ENCODE measurements at places on chromosomes 1 and 21.

DNA sequence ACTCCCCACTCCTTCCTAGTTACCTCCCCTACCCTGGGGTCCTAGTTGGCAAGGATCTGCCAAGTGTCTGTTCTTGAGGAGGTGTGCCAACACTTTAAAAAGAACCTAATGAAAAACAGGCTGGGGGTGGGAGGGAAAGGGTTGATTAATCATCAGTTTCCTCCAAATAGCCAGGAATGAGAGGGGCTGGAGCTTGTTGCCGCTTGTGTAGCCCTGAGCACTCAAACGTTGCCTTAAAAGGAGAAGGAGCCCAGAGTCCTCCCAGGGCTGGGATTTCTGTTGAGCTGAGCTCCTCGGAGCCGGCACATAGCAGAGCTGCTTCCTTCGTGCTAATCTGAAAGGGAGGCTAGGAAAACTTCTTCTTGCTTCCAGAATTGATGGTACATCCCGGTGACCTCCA is 15.9 kb downstream of the SHISA4 start:
- no peak for DNase-seq

- no peak for DNase-seq
Observed at GRCh38 chr1:996851-997712, 2.8 kb downstream of the HES4 start.

GRCh38 chr1:184867866-184868689 is 106.2 kb downstream of the NIBAN1 start:
- no peak for DNase-seq

DNA sequence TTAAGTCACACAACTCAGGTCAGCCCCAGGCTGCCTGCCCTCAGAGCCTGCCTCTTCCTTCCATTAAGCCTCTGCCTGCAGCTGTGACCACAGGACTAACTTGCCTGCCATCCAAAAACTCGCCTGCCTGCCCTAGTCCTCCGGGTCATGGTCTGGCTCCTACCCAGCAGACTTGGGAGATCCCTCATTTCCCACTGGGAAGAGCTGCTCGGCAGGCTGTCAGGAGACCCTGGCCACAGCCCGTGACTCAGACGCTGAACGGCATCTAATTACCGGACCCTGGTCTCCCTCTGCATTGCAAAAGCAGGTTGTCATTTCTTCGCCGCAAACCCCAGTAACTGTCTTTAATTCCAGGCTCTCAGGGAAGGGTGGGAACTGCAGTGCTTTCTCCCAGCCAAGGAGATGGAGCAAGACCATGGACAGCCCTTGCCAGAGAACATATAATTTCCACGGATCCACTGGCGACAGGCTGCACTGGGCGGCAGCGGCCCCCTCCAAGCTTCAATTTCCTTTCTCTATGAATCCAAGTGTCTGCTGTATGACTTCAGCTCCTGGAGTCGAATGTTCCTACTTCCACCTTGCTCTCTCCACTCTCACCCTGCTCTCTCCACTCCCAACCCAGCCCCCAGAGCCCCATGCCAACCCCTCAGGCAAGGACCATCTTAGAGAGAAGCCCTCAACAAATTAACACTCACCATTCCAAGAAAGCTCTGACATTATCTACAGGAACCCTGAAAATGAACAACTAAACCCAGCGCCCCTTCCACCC is 20.4 kb downstream of the OLFML2B start:
- no peak for DNase-seq

GRCh38 chr1:206469933-206470691 is at the start of gene IKBKE:
Gene IKBKE (plus strand): TSS chr1:206470476. CDS start chr1:206473228, 2,752 bp downstream.
- no peak for DNase-seq

DNA sequence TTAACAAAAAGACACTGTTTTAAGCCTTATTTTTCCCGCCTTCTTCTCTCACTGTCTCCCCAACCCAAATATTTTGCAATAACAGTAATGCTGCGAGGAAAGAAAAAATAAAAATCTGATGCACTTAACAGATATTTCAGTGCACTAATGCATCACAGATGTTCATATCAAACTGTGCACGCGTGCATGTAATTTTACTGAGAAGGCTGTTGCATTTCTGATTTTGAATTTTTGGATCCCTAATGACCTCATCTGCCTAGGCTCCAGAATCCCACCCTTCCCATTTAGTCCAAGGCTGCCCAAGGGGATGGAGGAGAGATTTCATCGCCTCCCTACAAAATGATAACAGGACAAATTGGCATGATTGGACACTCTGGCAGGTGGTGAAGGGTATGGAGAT is 5.5 kb downstream of the TRABD2B start:
- DNase-seq = no peak

DNA sequence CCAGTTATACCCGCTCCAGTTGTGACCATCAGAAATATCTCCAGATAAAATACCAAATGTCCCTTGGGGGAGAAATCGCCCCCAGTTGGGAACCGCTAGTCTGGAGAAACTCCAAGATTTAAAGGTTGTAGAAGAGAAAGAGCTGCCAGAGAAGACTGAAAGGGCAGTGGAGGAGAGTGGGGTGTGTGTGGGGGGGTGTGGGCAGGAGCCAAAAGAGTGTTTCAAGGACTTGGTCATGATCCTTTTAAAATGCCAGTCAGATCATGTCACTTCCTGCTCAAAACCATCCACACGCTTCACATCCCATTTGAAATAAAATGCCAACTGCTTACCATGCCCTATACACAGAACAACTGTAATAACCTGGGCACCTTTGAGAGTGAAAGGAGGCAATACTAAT is 3.4 kb upstream of the HEYL start:
- no peak for DNase-seq

DNA sequence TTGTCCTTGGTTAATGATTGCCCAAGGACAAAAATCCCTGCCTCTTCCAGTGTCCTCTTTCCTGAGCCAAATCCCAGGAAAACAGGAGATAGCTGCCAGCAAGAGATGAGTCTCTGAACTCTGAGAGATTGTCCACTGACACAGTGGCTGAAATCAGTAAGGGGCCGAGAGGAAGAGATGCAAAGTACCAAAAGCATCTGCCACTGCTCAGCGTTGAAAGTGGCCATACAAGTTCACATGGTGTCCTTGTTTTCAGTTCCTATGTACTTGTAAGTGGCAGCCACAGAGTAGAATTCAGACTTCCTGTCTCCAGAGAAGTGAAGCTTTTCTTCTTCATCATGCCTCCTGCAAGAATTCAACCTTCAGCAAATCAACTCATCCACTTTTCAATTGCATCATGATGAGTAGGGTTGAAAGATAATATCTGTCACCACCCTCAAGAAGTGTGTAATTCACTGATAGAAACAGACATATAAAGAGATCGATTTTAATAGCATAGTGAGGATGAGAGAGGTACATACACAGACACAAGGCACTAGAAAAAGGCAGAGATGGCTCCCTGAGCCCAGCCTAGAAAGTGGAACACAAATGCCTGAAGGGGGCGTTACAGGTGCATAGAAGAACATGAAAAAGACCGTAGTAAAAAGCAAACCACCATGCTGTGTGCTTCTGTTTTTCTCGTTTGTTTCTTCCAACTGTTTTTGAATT is 185.8 kb downstream of the MRPL39 start:
- DNase-seq = no peak

DNA sequence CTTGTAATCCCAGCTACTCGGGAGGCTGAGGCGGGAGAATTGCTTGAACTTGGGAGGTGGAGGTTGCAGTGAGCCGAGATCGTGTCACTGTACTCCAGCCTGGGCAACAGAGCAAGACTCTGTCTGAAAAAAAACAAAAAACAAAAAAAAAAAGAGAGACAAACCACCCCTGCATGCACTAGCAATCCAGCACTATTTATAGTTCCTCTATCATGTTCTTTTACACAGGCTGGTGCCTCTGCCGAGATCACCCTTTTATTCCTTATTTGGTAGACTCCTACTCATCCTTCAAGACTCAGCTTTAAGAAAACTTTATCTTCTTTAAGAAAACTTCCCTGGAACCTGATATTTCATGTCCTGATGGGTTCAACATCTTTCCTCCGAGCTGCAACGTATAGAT is 10.8 kb downstream of the FMO5 start:
- DNase-seq = no peak

GRCh38 chr1:179156026-179156425 is 73.5 kb downstream of the ABL2 start:
- DNase-seq = no peak

- no peak for DNase-seq
Observed at GRCh38 chr1:186772228-186772627, 56.5 kb upstream of the PLA2G4A start.

GRCh38 chr1:211632117-211632807 is 43.2 kb downstream of the NEK2 start:
- DNase-seq = no peak

DNA sequence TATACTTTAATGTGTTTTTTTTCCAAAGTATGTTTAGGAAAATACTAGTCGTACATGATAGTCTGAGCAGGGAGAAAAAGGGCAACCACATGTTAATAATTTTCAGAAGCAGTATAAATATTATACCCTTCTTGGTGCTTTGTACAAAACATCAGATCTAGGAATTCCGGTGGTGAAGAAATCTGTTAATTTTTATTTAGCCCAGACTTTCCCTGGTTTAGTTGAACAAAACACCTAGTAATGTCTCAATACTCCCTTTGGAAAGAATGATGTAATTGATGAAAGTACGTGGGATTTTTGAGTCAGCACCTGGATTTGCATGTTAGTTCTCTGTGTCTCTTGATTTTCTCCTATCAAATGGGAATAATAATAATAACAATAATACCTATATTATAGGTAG is 38.4 kb upstream of the KCNK2 start:
- no peak for DNase-seq

GRCh38 chr1:151197863-151198253 is 494 bp upstream of the PIP5K1A start:
- DNase-seq = no peak

GRCh38 chr1:185238447-185238846 is 78.6 kb downstream of the IVNS1ABP start:
- no peak for DNase-seq

- DNase-seq = no peak
Observed at GRCh38 chr1:118388301-118388959, 203.4 kb upstream of the SPAG17 start.

DNA sequence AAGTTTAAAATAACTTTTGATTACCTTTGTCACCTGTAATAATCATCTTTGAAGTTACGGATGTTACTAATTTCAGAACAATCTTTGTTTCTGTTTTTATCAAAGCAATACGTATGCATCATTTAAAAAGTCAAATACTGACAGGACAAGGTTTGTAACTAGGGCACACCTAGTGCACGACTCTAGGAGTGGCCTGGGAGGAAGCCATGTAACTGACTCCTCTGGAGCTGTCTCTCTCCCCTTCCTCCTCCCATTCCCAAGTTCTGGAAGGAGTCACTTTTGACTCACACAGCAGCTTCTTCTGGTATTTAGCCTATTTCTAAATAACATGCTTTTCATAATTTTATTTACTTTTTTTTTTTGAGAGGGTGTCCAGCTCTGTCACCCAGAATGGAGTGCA is 11.8 kb upstream of the RAP1GAP start:
- DNase-seq = no peak

GRCh38 chr1:235468970-235469369 is 35.3 kb downstream of the B3GALNT2 start:
- DNase-seq = no peak

DNA sequence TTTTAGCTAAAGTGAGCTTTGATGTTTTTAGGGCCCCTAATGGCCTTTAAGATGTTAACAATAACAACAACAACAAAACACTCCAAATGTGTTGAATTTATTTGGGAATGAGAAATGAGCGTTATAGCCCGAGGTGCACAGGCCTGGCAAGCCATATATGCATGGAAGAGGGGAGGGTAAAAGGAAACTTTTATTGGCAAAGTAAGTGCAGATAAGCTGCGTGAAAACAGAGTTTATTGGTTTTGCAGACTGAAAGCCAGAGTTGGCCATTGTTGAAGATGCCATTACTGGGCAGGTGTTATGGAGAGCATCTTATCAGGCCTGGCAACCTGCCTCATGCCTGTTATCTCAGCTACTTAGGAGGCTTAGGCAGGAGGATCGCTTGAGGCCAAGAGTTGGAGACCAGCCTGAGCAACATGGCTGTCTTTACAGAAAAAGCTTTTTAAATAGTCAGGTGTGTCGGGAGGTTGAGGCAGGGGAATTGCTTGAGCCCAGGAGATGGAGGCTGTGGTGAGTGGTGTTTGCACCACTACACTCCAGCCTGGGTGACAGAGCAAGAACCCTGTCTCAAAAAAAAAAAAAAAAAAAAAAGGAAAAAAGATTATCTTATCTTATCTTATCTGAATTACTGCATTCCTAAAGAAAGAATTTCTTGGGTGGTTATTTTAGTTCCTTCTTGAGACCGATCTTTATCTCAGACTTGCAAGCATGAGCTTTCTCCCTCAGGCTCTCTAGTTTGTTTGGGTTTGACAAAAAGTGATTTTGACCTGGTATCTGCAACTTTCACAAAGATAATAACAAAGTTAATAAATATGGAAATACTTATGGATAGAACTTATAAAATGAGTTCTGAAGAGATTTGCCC is 1.7 kb downstream of the PATJ start:
- no peak for DNase-seq

- DNase-seq = no peak
Observed at GRCh38 chr1:53705446-53706096, 33.4 kb downstream of the GLIS1 start.

DNA sequence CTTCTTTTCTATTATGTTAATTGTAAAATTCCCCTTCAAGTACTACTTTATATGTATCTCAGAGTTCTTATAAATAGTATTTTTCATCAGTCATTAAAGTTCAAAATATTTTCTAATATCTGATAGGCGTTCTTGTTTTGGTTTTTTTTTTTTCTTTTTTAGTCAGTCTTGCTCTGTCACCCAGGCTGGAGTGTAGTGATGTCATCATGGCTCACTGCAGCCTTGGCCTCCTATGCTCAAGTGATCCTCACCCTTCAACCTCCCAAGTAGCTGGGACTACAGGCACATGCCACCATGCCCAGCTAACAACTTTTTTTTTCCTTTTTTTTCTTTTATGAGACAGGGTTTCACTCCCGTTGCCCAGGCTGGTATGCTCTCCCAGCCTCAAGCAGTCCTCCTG is 27.3 kb downstream of the AGMAT start:
- DNase-seq = no peak

Measured in occipital lobe (tissue), 3 donors.